ENCODE measurements at places on chromosomes 13 and 19.

GRCh38 chr19:41386442-41386841 lies 10.1 kb downstream of the TMEM91 start:
- DNase-seq: no peak

DNA sequence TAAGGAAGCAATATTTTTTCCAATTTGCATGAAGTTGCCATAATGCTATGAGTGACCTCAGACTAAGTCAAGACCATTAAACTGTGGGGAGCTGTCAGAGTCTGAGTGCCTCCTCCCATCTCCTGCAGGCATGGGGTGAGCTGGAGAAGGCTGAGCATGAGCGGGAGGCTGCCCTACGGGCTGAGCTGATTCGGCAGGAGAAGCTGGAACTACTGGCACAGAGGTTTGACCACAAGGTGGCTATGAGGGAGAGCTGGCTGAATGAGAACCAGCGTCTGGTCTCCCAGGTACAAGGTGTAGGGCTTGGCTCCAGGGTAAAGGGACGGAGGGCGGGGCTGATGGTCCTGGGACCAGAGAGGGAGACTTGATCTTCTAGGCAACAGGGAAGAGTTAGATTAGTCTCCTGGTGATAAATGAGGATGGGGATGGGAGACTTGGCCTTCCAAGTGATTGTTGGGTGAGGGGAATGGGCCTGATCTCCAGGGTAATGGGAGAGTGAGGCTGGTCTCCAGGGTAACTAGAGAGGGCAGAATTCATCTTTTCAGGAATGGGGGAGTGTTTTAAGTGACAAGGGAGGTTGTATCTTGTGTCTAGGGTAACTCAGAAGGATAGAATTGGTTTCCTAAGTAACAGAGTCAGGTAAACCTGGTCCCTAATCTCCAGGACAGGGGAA lies 36.0 kb downstream of the SPTBN4 start:
- no peak for DNase-seq

DNA sequence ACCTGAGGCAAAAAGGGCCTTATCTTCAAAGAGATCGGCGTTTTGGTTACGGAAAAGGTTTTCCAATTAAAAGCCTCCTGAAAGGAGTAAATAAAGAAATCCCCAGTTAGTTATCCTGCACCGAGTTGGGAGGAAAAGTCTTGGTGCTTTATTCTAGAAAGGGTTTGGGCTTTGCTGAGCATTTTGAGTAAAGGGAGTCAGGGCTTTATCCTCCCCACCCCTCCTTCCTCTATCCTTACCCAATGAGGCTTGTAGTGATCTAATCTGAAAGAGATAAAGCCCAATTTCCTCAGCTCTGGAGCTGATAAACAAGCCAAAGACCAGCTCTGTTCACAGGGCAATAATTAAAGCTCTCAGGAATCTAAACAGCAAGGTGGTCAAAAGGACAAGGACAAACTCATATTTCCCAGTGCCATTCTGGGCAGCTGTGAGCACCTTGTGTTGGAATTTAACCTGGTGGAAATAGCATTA lies 188.9 kb upstream of the TSC22D1 start:
- DNase-seq: no peak

- no peak for DNase-seq
These were observed 176.4 kb downstream of the FLT1 start for GRCh38 chr13:28318496-28318895.

DNA sequence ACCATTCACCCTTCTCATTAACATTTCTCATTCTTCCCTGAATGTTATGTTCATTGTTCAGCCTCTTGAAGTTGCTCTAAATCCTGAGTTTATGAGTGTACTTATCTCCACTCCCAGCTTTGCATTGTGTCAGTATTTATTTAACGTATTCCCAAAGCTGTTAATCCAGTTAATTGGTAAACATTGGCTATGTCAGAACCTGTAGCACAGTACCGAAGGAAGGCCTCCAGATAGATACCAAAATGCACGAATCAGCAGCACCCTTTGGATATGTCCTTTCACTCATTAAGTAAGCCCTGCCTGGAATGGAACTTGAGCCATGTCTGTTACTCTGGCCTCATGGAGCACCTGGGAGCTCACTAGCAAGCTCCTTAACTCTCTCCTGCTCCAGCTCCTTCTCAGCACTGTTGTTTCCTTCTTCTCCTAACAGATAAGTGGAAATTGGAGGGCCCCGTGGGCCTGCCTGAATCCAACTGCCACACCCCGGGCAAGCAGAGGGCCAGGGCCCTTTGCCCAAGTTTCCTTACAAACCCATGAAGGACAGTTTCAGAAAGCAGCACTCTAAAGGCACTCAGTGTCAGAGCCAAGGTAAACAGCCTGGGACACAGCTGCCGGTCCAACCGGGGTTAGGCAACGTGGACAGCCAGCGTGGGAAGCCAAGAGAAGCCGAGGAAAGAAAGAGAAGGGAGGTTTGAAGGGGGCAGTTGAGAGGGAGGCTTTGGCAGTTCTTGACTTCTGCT lies 155.0 kb upstream of the SERP2 start:
- DNase-seq: peak; percentile 60

- DNase-seq: no peak
These were observed 202.0 kb downstream of the KATNAL1 start for GRCh38 chr13:30105381-30105780.

- no peak for DNase-seq
These were observed 254.3 kb upstream of the PRR20A start for GRCh38 chr13:56886398-56886797.

GRCh38 chr19:38409631-38410133 lies 6.8 kb downstream of the FAM98C start:
- DNase-seq: peak; percentile 60

DNA sequence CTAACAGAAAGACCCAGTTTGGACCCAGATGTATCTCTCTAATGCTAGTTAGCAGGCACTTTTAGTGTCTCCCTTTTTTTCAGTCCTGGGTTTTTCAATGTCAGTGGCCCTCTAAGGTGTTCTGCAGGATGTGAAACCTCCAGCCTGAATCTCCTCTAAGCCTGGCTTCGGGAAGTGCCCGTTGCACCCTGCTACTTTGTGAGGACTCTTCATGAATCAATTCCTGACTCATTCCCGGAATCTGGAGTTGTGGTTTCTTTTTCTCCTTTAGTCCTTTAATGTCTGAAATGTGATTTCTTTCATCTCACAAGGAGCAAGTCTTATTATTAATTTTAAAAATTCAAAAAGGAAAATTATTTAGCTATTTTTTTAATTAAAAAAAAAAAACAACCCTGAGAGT lies 116.0 kb downstream of the ZNF536 start:
- DNase-seq: no peak

GRCh38 chr13:100491164-100491842 lies 97.3 kb downstream of the GGACT start:
- DNase-seq: peak; percentile 34

DNA sequence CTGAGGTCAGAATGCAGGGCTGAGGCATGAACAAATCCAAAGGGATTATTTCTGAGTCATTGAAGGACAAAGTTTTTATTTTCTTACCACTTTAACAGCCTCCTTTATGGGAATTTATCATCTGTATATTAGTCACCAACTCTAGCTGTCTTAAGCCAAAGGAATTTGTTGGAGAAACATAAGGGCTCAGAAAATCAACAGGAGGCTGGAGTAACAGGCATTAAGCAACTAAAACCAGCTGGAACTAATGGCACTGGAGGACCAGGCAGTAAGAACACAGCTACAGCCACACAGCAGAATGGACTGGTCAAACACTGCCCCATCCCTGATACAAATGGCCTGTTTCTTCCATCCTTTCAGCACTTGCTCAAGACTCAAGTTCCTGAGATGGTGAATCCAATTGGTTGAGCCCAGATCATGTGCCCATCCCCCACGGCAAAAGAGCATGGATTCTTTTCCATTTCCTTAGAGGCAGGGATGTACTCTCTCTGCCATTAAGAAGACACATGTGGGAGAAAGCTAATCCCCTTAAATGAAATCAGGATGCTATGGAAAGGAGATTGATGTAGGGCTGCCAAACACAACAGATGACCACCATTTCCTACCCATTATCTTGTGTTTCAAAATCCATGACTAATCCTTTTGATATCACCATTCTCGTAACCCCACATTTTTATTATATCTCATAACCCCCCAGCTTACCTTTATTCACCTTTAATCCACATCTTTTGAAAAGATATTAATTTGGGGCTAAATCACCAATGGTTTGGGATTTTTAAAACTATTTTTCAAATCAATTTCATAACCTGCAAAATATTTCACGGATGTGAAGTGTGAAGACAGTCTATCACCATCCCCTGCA lies 157.0 kb upstream of the FNDC3A start:
- DNase-seq: no peak

- DNase-seq: no peak
These were observed 426.2 kb upstream of the KLHL1 start for GRCh38 chr13:70534466-70534865.

- DNase-seq: no peak
These were observed 8.9 kb downstream of the KLK2 start for GRCh38 chr19:50882188-50882587.

GRCh38 chr13:111021270-111021669 lies 93.8 kb upstream of the ARHGEF7 start:
- no peak for DNase-seq

DNA sequence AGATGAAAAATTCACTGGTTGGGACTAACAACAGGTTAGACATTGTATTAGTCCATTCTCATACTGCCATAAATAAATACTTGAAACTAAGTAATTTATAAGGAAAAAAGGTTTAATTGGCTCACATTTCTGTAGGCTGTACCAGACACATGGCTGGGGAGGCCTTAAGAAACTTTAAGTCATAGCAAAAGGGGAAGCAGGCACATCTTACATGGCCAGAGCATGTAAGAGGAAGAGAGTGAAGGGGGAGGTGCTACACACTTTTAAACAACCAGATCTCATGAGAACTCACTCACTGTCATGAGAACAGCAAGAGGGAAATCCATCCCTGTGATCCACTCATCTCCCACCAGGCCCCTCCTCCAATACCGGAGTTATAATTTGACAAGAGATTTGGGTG lies 125.9 kb downstream of the SUCLA2 start:
- no peak for DNase-seq

GRCh38 chr13:100566543-100566942 lies 22.0 kb downstream of the GGACT start:
- no peak for DNase-seq

GRCh38 chr19:38265213-38265861 lies 964 bp downstream of the SPINT2 start:
- DNase-seq: no peak

- DNase-seq: no peak
These were observed 50.9 kb downstream of the PEPD start for GRCh38 chr19:33470686-33471085.
